Activated CD8-positive, alpha-beta memory T cell treated with anti-CD3 and anti-CD28 coated beads for 48 hours (primary cell): ENCODE measurements at places on chromosomes 12 and 14.

GRCh38 chr12:50057000-50057841, at the start of gene ASIC1:
Gene ASIC1, plus strand, starts transcription at chr12:50057596. Its CDS starts 1,171 bp downstream, at chr12:50058767.
- DNase-seq, result no peak

DNA sequence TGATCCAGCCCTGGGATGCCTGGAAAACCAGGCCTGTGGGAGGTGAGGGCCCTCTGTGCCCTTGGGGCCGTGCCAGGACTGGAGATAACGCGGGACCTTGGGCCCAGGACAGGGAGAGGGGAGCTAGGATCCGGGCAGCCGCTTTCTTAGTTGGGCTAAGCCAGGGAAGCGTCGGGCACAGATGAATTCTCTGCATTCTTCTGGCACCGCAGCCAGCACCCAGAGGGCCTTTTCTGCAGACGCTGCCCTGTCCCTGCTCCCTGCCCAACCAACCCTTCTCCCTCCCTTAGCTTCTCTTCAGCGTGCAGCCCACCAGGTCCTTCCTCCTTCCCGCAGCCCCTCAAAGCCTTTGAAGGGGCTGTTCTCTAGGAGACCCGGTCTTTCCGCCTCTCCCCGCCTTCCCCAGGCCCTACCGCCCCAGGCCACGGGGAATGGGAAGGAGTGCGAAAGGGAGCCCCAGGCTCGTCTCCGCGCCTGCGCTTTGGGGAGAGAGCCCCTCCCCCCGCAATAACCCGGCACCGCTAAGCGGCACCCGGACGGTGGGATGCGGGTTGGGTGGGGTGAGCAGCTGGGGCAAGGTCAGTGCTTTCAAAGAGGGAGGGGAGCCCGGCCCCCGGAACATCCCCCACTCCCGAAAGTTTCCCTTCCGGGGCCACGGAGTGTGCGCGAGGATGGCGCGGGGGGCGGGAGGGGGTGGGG, 663 bp downstream of the NCKAP5L start:
- no peak for DNase-seq

- no peak for DNase-seq
These were observed 69.1 kb downstream of the C12orf75 start for GRCh38 chr12:105399428-105400081.

GRCh38 chr12:58325561-58325960, 384.2 kb downstream of the ATP23 start:
- DNase-seq, result no peak

GRCh38 chr12:114342656-114343055, 63.3 kb downstream of the TBX5 start:
- no peak for DNase-seq

- no peak for DNase-seq
These were observed 1.9 kb upstream of the PITPNM2 start for GRCh38 chr12:123152833-123153232.

GRCh38 chr12:93407963-93408283, 30.2 kb downstream of the NUDT4 start:
- no peak for DNase-seq

GRCh38 chr14:98099527-98099926, 1172.5 kb downstream of the BCL11B start:
- no peak for DNase-seq

- DNase-seq, result no peak
These were observed 7.8 kb downstream of the FBRSL1 start for GRCh38 chr12:132497514-132498405.

DNA sequence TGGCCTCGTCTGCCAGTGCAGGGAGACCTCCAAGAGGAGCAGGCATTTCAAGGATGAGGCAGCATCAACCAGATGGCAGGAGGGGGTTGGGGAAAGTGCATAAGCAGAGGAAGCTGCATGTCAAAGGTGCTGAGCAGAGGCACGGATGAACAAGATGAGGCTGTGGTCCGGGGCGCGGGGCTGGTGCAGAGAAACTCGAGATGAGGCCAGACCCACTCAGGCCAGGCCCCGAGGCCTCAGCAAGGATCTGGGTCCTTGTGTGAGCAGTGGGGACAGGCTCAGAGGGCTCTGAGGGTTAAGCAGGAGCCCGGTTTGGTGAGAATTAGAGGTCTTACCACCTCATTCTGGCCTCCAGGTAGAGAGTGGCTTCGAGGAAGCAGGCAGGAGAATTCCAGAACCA, 98.8 kb downstream of the DICER1 start:
- DNase-seq, result no peak

GRCh38 chr12:114982760-114983159, 298.8 kb upstream of the TBX3 start:
- no peak for DNase-seq

DNA sequence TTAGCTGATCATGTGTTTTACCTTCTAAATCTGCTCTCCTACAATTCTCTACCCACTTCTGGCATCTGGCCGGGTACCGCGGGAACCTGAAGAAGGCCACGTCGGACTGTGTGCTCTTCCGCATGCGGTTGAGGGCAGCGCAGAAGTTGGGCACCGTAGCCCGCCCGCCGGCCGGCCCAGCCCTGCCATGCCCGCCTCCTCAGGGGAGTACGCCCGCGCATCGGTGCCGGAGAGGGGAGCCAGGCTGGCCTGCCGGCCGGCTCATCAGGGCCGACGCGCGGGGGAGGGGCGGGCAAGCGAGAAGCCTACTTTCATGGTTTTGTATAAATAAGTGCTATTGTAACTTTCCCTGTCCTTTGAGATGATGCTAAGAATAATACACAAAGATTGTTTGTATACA, 19.9 kb upstream of the ADAMTS20 start:
- no peak for DNase-seq

- no peak for DNase-seq
These were observed 408.7 kb downstream of the APAF1 start for GRCh38 chr12:99053616-99054362.

DNA sequence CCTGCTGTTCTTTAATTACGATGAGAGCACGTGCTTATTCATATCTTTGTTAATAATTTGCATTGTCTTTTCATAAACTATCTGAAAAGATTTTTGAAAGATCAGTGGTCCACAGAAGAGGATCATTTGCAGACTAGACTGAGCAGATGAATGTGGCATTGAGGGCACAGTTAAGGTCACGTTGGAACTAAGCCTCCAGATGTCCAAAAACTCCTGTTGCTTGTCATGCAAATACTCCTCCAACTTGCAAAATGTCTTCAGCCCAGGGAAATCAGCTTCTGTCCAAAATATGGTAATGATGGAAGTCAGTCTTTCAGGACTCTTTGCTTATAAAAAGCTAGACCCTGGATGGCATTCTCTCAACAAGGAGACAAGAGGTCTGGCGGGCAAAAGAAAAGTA, 201.6 kb upstream of the TMEM260 start:
- DNase-seq, result no peak

- DNase-seq, result no peak
These were observed 2.7 kb downstream of the BHLHE41 start for GRCh38 chr12:26122061-26122680.

DNA sequence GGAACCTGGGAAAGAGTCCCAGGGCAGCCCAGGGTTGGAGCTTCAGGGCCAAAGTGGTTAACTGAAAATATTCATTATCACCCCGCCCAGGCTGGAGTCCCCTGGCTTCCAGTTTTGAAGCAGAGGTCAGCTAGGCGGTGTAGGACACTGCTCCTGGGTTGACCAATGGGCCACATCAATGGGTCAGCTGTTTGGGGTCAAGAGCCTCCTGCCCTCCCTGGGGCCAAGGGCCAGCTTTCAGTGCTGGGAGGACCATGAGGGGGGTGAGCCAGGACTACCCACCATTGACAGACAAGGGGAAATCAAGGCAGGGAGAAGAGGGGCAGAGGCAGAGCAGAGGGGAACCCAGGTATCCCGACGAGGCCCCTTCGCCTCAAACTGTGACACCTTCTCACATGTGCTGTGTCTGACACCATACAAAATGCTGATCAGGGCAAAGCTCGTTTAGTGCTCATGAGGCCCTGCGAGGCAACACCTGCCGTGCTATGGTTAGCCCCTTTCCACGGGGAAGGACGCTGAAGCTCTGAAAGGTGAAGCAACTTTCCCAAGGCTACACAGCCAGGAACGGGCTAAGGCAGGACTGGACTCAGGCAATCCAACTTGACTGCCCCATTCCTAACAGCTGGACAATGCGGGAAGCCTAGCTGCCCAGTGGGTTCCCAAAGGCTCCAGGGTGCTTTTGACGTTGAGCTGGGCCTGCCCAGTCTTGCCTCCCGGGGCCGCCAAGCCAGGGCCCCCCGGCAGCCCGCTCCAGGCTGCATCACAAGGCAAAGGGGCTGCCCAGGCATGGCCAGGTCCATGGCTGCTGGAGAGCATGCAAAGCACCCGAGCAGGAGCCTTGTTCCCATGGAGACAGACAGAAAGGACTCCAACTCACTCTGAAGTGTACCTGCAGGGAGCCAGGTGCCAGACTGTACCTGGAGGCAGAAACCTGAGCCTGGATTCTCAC, 2.0 kb downstream of the SYNE3 start:
- no peak for DNase-seq

GRCh38 chr12:16392846-16393535, 45.5 kb downstream of the MGST1 start:
- DNase-seq, result no peak

GRCh38 chr14:74898694-74899093, 17.0 kb downstream of the DLST start:
- DNase-seq, result no peak

GRCh38 chr12:18068355-18068754, 21.6 kb downstream of the RERGL start:
- no peak for DNase-seq

- no peak for DNase-seq
These were observed 11.6 kb upstream of the CDH24 start for GRCh38 chr14:23068789-23069412.

- DNase-seq, result peak; percentile 29
These were observed 50.3 kb upstream of the SRSF5 start for GRCh38 chr14:69716478-69717187.
